Stimulated activated CD4-positive, alpha-beta T cell treated with anti-CD3 and anti-CD28 coated beads, Interleukin-1b, Interleukin-23, amount 100 ng/mL, for 1 hour (primary cell): ENCODE measurements at places on chromosomes 1 and 21.

- DNase-seq = no peak
Observed at GRCh38 chr1:169572187-169572586, 14.1 kb downstream of the F5 start.

DNA sequence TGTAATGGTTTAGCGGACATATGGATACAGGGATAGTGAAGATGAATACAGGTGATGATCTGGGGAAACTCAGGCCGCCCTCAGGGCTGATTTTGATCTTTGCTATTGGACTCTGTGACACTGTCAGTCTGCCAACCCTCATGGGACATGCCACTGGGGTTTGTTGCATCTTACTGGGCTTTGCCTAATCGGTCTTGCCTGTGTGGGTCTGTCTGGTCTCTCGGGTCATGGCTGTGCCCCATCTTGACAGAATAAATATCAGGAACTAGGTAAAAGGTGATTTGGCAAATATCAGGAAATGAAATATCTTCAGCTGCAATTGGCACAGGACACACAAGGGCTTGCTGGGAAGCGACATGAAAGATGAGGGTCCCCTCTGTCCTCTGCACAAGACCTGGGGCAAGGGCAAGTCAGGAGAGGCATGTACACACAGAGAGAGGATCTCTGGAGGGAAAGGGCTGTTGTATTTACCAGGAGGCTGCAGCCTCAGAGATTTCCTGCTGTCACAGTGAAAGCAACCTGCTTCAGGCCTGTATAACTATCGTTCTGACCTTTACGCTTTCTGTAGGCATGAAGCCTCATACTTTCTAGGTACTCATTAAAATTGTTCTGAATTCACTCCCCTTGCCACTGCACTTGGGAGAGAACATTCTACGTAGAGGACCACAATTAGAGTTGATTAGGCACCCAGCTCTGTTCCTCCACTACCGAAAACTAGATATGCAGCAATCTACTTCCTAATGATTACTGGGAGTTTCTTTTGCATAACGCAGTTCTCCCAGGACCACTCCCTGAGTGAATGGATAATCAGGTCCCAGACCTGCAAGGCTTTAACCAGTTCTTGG is 52.0 kb upstream of the GADD45A start:
- no peak for DNase-seq

- DNase-seq = no peak
Observed at GRCh38 chr21:46643379-46644177, 8.1 kb downstream of the PRMT2 start.

GRCh38 chr1:188424176-188424575 is 1595.4 kb downstream of the PLA2G4A start:
- no peak for DNase-seq

- no peak for DNase-seq
Observed at GRCh38 chr1:11648732-11649158, 5.5 kb downstream of the FBXO2 start.

- DNase-seq = no peak
Observed at GRCh38 chr1:53473463-53473862, 14.3 kb downstream of the DMRTB1 start.

DNA sequence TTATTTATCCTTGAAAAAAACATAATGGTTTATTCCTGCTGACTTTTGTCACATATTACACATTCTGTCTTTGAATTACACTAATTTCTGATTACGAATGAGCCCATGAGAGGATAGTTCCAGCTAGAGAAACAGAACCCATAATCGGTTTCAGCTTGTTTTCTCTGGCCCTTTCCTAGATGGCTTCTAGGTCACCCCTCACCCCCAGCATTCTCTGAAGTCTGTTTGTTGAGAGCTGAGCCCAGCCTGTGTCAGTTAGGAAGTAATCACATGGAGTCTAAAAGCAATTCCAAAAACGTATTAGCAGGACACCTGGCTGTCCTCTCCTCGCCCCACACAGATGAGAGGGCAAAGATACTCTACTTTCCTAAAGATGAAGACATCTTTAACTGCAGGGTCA is 48.9 kb downstream of the KIAA1614 start:
- no peak for DNase-seq

DNA sequence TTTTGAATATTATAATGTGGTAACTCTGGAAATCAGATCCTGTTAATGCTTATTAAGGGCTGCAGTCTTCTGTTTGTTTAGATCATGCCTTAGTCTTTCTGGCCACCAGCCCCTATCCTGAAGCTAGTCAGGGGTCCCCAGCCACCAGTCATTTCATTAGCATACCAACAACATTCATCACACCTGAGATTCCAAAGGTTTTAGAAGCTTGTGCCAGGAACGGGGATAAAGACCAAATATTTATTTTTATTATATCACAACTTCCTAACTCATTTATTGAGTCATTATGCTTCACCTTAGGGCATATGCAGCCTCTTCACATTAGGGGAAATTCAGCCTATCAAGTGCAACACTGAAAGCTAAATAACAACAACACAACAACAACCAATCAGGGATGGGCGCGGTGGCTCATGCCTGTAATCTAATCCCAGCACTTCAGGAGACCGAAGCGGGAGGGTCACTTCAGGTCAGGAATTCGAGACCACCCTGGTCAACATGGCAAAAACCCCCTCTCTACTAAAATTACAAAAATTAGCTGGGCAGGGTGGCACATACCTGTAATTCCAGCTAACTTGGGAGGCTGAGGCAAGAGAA is 2.9 kb upstream of the PSEN2 start:
- DNase-seq = no peak

DNA sequence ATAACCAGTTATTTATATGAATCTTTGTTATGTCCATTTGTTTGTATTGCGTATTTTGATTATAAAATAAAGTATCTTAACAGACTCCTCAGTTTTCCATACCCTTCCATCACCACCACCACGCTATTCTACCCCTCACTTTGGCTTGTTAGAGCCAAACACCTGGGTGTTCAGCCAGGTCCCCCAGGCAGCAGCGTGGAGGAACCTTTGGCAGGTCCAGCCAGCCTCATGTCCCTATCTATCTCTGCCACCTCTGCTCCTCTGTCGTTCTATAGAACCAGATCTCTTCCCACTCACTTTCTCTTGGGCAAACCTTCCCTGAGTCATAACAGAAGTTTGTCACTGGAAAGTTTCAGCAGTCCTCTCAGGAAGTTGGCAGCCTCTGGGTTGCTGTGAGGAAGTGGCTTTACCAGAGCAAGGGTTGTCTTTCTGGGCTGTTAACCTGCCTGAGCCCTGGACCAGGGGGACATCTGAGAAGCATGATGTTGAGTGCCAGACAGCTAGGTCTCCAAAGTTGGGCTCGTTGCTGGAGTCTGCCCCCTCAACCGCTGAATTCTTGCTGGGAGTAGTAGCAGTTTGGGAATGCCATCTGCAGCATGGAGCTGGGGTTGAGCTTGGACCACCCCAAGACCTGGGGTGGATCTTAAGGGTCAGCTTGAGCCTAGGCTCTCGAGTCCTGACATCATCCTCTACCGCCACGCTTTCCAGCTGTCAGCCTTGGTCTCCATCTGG is 996 bp upstream of the SH3BGRL3 start:
- no peak for DNase-seq
